ENCODE measurements at places on chromosomes 2 and 18. TPM values are rescaled to one million over a fixed set of nuclear protein-coding genes. Genes with fewer than 3 reads are reported as not detected.

- no peak for DNase-seq
These were observed 259.8 kb upstream of the APCDD1 start for GRCh38 chr18:10194592-10194991.

DNA sequence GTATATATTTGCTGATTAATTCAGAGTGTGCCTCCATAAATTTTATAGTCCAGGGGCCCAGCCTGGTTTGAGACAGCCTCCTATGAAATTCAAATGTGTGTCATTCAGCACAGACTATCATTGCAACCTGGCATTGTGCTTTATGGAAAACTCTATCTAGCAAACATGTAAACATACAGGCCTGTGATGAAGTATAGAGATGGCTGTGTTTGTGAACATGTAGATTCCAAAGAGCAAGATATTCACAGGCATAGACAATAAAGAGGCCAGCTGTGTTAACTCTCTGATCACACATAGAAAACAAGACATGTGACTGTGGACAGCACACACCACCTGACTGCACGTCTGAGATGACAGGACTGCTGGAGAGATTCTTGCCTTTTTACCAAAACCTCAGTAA is 297.9 kb downstream of the EN1 start:
- DNase-seq: no peak

DNA sequence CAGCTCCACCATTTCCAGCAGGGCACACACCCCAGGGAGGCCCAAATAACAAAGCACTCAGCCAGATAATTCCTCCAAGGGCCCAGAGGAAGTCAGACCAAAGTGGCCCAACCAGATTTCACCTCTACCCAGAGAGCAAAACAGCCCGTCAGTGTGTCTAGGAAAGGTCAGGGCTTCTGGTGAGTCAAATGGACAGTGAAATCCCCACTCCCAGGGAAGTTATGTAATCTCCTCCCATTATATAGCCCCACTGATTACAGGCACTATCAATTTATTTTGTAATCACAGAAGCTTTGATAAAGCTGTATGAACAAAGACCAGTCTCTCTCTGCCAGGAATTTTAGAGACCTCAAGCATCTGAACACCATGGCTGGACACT is 4.0 kb downstream of the B4GALT6 start:
- DNase-seq: no peak

Gene YES1
- 17.0 TPM for total RNA-seq

Gene SLC1A4
- 15.9 TPM for total RNA-seq

GRCh38 chr2:69471793-69472192 is 34.6 kb upstream of the NFU1 start:
- no peak for DNase-seq

- DNase-seq: no peak
These were observed 1929.8 kb upstream of the LRRTM1 start for GRCh38 chr2:82234283-82234874.

Gene ANTXR1
- total RNA-seq: not detected

DNA sequence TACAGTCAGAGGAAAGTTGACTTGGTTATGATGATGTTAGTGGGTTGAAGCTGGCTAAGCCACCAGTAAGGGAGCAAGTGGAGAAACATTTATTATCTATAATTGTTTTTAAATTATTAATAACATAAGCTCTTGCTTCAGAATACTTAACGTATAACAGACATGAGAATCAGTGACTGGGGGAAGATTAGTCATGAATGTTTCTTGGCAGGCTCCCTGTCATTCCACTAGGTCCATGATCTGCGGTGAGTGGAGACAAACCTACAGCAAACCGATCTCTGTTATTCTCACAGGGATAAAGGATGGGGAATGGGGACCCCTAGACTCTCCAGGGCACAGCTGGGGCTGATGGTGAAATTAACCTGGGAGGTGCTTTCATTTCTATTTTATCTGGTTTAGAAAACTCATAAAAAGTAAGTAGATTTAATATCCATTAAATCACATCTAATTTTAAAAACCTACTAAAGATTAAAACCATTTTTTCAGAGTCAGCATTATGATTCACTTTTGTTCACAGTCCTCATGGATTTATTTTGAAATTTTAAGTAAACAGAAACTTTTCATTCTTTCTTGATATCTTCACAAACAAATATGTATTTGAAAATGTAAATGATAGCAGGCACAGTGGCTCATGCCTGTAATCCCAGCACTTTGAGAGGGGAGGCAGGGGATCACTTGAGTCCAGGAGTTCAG is 420.3 kb downstream of the PTPRM start:
- no peak for DNase-seq

GRCh38 chr2:7012141-7012764 is 95.0 kb downstream of the RNF144A start:
- no peak for DNase-seq

DNA sequence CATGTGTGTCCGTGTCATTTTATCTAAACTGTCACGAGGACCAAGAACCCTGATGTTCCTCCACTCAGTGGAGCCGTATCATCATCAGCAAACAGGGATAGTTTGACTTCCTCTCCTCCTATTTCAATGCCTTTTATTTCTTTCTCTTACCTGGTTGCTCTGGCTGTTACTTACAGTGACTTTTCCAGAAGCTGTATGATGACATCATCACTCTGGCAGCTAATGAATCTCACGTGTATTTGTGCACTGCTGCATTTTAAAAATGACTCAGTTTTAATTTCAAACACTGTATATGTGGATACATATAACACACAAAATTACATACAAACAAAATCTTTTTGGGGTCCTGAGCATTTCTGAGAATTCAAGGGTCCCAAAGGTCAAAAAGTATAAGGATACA is 481.4 kb downstream of the CDH2 start:
- DNase-seq: no peak

GRCh38 chr2:159153463-159153862 is 133.0 kb downstream of the WDSUB1 start:
- no peak for DNase-seq

GRCh38 chr2:199977984-199978415 is 22.6 kb downstream of the MAIP1 start:
- DNase-seq: peak; percentile 80

Gene GCKR
- not detected for total RNA-seq

DNA sequence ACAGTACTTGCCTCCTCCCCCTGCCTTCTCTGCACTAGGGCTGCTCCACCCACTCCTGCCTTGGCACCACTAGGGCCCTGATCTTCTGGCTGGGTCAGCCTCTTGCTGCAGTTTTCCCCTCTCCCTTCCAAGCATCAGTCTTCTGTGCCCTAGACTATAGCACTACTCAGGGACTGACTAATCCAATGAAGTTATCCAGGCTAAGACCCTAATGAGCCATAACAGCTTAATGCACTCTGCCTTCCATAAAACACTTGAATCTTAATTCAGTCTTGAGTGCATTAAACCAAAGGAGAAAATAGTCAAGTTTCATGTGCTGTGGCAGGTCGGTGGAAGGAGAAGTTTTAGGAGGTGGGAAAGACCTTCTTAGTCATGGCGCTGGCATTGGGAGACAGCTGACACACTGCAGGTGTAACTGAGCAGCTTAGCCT is 95.7 kb downstream of the BIN1 start:
- DNase-seq: no peak

DNA sequence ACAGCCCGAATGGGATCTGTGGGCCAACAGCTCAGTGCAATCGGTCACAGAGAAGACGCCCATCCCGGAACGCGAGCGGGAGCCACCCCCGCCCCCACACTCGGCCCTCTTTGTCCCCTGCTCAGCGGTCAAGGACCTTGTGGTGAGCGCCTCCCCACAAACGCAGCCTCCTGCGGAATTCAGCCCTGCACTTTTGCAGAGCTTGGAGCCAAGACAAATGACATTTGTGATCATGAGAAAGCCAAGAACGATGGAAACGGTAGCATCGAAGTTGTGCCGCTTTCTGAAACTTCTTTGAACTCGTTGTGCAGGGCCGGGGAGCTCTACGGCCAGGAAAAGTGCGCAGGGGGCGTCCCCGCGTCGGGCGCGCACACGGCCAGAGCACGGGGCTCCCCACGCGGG is 6.7 kb upstream of the SALL3 start:
- no peak for DNase-seq

DNA sequence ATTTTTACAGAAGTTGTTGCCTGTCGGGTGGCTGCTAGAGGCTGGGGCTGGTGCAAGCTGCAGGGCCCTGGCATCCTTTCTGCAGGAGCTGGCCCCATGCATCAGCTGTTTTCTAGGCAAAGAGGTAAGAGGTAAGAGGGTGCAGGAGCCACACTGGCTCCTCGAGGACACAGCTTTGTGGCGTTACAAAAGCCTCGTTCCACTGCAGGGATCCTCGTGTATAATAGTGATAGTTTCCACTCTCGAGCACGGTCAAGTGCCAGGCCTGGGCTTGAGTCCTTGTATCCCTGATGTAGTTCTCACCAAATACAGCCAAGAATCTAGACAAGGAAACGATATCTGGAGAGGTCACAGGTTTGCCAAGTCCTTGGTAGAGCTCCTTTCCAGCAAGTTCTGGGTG is 33.2 kb upstream of the FHOD3 start:
- no peak for DNase-seq

GRCh38 chr18:76376225-76376624 is 118.8 kb downstream of the ZNF516 start:
- DNase-seq: no peak

DNA sequence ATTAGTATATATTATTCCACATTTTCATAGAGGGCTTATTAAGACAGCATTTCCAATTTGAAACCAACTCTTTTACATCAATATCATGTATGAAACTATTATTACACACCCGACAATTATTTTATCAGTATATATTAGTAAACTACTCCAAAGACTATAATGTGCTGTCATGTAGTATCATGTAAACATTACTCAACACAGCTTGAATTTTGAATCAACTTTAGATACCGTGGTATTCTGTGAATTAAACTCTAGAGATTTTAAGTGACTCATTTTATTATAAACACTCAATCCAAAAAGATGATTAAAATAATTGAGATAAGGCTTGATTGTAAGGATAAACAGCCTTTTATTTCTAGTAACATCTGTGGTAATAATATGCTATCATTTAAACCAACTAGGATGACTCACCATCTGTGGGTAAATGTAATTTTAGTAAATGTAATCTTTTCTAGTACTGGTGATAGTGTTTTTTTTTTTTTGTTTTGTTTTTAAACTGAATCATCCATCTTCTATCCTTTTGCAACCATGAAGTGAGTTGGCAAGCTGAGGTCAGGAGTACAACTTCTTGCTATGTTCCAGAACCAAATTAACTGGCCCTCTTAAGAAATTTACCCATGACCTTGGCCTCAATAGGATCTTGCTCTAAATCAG is 144.3 kb upstream of the SMAD7 start:
- DNase-seq: no peak

DNA sequence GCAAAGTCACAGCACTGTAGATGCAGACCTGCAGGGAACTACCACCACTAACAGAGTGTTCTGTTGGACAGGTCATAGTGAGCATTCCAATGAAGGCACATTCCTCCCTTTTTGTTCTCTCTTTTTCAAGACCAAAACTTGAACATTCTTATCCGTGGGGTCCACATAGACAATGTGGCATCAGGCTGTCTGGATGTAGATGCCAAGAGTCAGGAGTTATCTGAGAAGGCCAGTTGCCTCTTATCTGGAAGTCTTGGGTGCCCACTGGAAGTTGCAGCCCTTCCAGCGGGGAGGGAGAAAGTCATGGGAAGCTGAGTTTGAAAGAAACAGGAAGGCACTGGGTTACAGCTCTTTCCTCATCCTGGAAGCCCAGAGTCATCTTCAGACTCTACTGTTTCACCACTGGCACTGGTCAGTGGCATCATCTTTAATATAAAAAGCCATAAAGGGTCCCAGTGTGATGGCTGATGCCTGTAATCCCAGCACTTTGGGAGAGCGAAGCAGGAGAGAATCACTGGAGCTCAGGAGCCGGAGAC is 61.4 kb downstream of the FAM161A start:
- DNase-seq: no peak

Gene SCN9A
- total RNA-seq: not detected

DNA sequence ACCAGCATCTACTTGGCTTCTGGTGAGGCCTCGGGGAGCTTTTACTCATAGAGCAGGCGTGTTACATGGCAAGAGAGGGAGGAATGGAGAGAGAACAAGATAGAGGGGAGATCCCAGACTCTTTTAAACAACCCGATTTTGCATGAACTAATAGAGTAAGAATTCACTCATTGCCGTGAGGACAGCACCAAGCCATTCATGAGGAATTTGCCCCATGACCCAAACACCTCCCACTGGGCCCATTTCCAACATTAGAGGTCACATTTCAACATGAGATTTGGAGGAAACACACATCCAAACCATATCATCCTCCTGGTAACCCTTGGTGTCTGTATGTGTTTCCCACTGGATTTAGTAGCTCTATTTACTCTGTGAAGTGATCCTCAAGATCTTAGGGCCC is 249.9 kb upstream of the SP5 start:
- no peak for DNase-seq

- no peak for DNase-seq
These were observed 136.6 kb upstream of the ZC3H15 start for GRCh38 chr2:186349508-186349907.

- no peak for DNase-seq
These were observed 92.0 kb upstream of the GULP1 start for GRCh38 chr2:188199716-188200128.

DNA sequence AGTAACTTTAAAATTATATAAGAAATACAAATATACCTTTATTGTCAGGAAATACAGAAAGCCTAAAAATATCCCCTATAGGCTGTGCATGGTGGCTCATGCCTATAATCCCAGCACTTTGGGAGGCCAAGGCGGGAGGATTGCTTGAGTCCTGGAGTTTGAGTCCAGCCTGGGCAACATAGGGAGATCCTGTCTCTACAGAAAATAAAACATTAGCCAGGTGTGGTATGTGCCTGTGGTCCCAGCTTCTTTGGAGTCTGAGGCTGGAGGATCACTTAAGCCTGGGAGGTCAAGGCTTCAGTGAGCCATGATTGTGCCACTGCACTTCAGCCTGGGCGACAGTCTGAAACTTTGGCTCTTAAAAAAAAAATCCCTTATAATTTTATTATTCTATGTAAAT is 29.1 kb downstream of the GLS start:
- DNase-seq: no peak

Gene AGXT
- total RNA-seq: not detected

DNA sequence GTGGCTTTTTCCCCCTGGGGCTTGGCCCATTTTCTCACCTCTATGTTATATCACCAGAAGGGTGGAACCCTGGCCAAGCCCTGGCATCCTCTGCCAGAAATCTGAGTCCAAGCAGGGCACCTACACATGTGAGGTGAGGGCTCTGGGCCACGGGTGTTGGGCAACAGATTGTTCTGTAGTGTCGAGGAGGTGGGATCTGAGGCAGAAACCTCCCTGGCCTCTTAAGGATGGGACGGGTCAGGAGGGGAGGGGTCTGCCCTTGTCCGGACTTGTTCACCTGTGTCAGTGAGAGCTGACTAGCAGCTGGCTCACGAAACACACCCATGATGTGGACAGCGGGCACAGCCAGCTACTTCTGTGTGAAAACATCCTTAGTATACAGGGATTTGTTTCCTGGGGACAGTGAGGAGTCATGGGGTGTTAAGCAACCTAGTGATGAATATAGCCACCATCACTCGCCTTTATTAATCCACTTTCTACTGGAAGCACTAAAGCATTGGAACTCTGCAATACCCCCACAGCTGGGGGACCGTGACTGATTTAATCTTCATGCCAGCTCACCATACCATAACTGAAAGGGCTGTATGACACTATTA is 35.6 kb downstream of the EPAS1 start:
- DNase-seq: no peak
